ENCODE measurements at places on chromosomes 1 and 21. TPM values are rescaled to one million over a fixed set of nuclear protein-coding genes. Genes with fewer than 3 reads are reported as not detected.
A peak's percentile ranks its signal among the peaks of the same experiment; 100 is the strongest.

The KCTD3 gene
- 5.8 TPM for total RNA-seq

The OR2W3 gene
- not detected for total RNA-seq

The BTBD8 gene
- total RNA-seq, result 0.51 TPM

The FLG gene
- not detected for total RNA-seq

GRCh38 chr1:93753791-93754763, 72.4 kb upstream of the BCAR3 start:
- no peak overlapping the region for H3K27ac ChIP-seq
- H3K27me3 ChIP-seq, result no peaks in the 10 kb centered on the region
- no peaks in the 10 kb centered on the region for H3K36me3 ChIP-seq
- H3K4me3 ChIP-seq, result no peak overlapping the region
- peaks cover 39% of the 10 kb centered on the region for H3K4me1 ChIP-seq
- no peak for DNase-seq

DNA sequence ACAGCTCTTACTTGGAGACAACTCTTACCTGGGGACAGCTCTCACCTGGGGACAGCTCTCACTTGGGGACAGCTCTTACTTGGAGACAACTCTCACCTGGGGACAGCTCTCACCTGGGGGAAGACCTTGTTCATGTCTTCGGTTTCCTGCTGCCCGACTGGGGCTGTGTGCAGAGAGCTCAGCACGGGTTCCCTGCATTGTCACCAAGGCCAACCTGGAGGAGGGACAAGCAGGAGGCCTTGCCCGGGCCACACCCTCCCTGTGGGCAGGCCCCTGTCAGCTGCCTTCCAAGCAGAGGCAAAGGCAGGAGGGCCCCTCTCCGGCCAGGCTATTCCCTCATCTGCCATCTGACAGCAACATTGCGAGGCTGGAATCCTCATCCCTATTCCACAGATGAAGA, at the start of gene LDLRAD1:
Gene LDLRAD1, minus strand, starts transcription at position 208 of the 400 bp plus-strand sequence. Its CDS starts 74 bp downstream, at position 134.
- H3K27ac ChIP-seq, result no peak within 1 kb of the TSS
- peaks cover 7% of the 10 kb centered on the region for H3K27me3 ChIP-seq
- no peaks in the 10 kb centered on the region for H3K36me3 ChIP-seq
- no peak within 1 kb of the TSS for H3K4me3 ChIP-seq

DNA sequence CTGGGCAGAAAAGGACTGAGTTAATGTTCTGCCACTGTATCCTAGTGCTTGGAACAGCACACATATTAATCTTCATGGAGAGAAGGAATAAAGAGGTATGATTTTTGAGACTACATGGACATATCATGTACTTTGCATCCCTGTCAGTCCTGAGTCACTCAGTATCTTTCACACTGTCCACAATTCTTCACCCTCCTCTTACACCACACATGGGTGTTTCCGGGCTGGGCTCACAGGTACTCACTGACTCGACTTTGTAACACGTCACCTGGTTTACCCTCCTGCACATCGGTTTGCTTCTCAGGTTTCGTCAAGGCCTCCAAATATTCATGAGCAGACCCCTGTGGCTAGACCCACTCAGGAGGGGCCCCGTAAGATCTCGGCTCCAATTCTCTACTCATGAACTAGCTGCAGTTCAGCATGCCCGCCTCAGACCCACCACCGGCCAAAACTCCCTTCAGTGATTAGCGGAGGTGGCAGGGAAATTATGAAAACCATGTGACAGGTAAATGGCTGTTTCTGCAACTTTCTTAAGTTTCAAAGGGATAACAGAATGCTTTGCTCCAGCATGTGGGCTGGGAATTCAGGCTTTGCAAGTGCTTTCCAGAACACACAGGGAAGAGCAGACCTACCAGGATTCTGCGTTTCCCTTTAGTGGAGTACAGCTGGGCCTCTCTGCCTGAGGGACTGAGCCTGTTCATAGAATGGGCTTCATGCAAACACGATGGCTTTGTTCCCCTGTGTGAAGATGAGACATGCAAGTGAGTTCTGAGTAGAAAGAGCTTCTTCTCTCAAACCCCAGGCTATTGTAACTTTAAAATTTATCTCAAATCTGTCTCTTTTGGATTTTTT, 31.3 kb upstream of the TRABD2B start:
- H3K4me1 ChIP-seq, result no peaks in the 10 kb centered on the region
- DNase-seq, result no peak
- H3K27ac ChIP-seq, result no peak overlapping the region
- no peaks in the 10 kb centered on the region for H3K36me3 ChIP-seq
- no peak overlapping the region for H3K4me3 ChIP-seq

- peaks cover 17% of the 10 kb centered on the region for H3K36me3 ChIP-seq
- H3K27me3 ChIP-seq, result no peaks in the 10 kb centered on the region
- H3K4me3 ChIP-seq, result peak overlapping the region; percentile 99
- H3K27ac ChIP-seq, result peak overlapping the region; percentile 80
- H3K4me1 ChIP-seq, result peaks cover 89% of the 10 kb centered on the region
Observed at GRCh38 chr1:30760596-30761324, 3.2 kb upstream of the LAPTM5 start.

- H3K4me3 ChIP-seq, result no peak overlapping the region
- peaks cover 3% of the 10 kb centered on the region for H3K4me1 ChIP-seq
- no peaks in the 10 kb centered on the region for H3K27me3 ChIP-seq
- DNase-seq, result no peak
Observed at GRCh38 chr1:27299385-27300271, 22.3 kb upstream of the TMEM222 start.

DNA sequence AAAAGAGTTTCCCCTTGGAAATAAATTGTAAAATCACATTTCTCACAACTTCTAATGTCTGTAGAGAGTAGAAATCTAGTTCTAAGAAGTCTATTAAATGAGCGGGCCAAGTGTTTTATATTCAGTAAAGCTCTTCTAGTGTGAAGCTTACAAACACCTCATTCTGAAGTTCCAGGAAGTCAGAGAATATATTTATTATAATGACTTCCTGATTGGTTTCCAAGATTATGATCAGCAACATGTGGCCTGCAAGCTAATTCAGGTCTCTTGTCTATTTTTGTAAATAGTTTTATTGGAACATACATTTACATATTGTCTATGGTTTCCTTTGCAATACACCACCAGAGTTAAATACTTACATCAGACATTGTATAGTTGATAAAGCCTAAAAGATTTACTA, 603.9 kb downstream of the AMY1C start:
- H3K4me3 ChIP-seq, result no peak overlapping the region
- H3K4me1 ChIP-seq, result no peaks in the 10 kb centered on the region
- H3K27ac ChIP-seq, result no peak overlapping the region
- H3K27me3 ChIP-seq, result no peaks in the 10 kb centered on the region

GRCh38 chr1:161195171-161195570, 3.7 kb downstream of the ADAMTS4 start:
- H3K36me3 ChIP-seq, result no peaks in the 10 kb centered on the region
- no peak for DNase-seq
- H3K27ac ChIP-seq, result peak overlapping the region; percentile 85
- no peaks in the 10 kb centered on the region for H3K27me3 ChIP-seq
- H3K4me3 ChIP-seq, result peak overlapping the region; percentile 70

- H3K36me3 ChIP-seq, result no peaks in the 10 kb centered on the region
- H3K27ac ChIP-seq, result no peak overlapping the region
- no peaks in the 10 kb centered on the region for H3K27me3 ChIP-seq
- H3K4me3 ChIP-seq, result no peak overlapping the region
- H3K4me1 ChIP-seq, result peaks cover 11% of the 10 kb centered on the region
Observed at GRCh38 chr1:109528712-109529111, 11.0 kb upstream of the GPR61 start.

DNA sequence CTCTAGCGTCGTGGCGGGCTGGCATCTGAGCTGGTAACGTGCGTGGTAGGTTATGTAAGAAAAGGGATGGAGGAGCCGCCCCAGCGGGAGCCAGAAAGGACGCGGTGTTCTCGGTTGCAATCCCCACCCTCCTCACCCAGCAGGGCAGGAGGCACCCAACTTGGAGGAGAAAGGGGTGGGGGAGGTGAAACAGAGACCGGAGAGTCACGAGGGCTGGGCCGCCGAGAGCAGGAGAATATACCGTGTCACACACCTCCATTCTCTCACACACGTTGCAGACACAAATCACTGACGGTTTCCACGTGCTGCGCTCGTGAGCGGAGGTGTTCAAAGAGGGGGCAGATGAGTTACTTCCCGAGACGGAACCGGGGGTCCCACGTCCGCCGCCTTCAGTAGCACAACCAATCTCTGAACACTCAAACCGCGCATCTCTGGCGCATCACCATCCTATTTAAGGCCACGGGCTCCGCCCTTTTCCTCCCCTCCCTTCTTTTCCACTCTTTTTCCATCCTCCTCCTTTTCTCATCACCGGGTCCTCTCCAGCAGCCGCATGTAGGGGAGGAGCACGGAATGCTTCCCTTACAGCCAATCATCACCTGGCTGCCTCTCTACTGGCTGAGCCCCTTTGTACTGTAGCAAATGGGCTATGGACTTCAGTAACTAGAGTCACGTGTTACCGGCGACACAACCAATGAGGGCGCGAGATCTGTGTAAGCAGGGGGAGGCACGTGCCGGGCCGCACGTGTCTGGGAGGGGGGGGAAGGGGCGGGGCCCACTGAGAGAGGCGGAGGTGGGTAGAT, at the start of gene CIART:
Gene CIART, plus strand, starts transcription at position 797 of the 800 bp plus-strand sequence. CDS start 714 bp downstream, outside the sequence.
- peak within 1 kb of the TSS; percentile 67 for H3K27ac ChIP-seq
- DNase-seq, result peak; percentile 39
- peak within 1 kb of the TSS; percentile 85 for H3K4me3 ChIP-seq
- H3K4me1 ChIP-seq, result peaks cover 20% of the 10 kb centered on the region
- H3K36me3 ChIP-seq, result no peaks in the 10 kb centered on the region
- peaks cover 3% of the 10 kb centered on the region for H3K27me3 ChIP-seq

- no peak overlapping the region for H3K27ac ChIP-seq
- DNase-seq, result no peak
- no peak overlapping the region for H3K4me3 ChIP-seq
- H3K36me3 ChIP-seq, result peaks cover 3% of the 10 kb centered on the region
- no peaks in the 10 kb centered on the region for H3K4me1 ChIP-seq
Observed at GRCh38 chr1:231943084-231943483, 316.5 kb downstream of the DISC1 start.

- peaks cover 61% of the 10 kb centered on the region for H3K4me1 ChIP-seq
- H3K4me3 ChIP-seq, result peak overlapping the region; percentile 88
- peak overlapping the region; percentile 99 for H3K27ac ChIP-seq
- DNase-seq, result no peak
Observed at GRCh38 chr1:158286941-158287346, 2.8 kb upstream of the CD1C start.

DNA sequence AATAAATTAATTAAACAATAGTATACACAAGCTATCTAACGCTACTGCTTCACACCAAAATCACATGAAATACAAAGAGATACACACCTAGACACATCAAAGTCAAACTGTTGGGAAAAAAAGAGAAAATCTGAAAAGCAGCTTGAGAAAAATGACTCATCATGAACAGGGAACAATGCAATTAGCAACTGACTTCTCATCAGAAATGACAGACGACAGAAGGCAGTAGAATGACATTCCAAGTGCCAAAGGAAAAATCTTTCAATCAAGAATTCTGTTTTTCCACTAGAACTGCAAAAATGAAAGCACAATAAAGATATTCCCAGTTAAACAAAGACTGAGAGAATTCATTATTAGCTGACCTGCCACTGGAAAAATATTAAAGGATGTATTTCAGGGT, 57.2 kb downstream of the CAPN9 start:
- DNase-seq, result no peak
- no peaks in the 10 kb centered on the region for H3K36me3 ChIP-seq
- no peak overlapping the region for H3K4me3 ChIP-seq
- no peak overlapping the region for H3K27ac ChIP-seq
- H3K4me1 ChIP-seq, result no peaks in the 10 kb centered on the region

- no peaks in the 10 kb centered on the region for H3K36me3 ChIP-seq
- peaks cover 13% of the 10 kb centered on the region for H3K4me1 ChIP-seq
- DNase-seq, result no peak
Observed at GRCh38 chr21:42495765-42496119, 282 bp downstream of the RSPH1 start.

- H3K27me3 ChIP-seq, result peaks cover 33% of the 10 kb centered on the region
- DNase-seq, result no peak
- no peak overlapping the region for H3K27ac ChIP-seq
Observed at GRCh38 chr1:150015651-150016131, 5.2 kb upstream of the OTUD7B start.

- no peak overlapping the region for H3K4me3 ChIP-seq
- DNase-seq, result no peak
- H3K27me3 ChIP-seq, result peaks cover 3% of the 10 kb centered on the region
Observed at GRCh38 chr1:147486876-147487656, 54.2 kb upstream of the BCL9 start.

DNA sequence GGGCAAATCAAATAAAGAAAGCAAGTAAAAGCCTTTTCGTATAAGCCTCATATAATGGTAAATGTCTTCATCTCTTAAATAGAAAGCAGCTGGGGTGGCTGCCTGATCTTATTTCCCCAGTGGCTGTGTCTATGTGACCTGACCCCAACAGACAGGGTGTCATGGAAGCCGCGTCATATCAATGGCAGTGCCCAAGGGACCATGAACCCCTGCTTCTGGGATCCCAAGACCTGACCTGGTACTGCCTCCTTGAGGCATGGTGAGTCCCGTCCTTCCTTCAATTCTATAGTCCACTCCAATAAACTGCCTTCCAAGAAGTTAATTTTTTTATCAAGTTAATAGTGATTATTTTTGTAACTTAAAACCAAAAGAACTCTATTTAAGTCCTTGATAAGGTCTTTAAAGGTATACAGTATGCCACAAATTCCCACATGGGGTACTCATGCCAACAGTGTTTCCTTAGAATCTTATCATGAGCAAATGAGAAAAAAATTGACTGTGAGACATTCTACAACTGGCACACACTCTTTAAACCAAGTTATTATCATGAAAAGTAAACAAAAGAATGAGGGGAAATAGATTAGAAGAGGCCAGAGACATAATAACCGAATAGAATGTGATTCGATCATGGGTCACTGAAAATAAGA, 104.6 kb downstream of the ADSS2 start:
- no peak overlapping the region for H3K4me3 ChIP-seq
- H3K36me3 ChIP-seq, result no peaks in the 10 kb centered on the region
- H3K4me1 ChIP-seq, result peaks cover 17% of the 10 kb centered on the region
- H3K27ac ChIP-seq, result no peak overlapping the region
- DNase-seq, result no peak

DNA sequence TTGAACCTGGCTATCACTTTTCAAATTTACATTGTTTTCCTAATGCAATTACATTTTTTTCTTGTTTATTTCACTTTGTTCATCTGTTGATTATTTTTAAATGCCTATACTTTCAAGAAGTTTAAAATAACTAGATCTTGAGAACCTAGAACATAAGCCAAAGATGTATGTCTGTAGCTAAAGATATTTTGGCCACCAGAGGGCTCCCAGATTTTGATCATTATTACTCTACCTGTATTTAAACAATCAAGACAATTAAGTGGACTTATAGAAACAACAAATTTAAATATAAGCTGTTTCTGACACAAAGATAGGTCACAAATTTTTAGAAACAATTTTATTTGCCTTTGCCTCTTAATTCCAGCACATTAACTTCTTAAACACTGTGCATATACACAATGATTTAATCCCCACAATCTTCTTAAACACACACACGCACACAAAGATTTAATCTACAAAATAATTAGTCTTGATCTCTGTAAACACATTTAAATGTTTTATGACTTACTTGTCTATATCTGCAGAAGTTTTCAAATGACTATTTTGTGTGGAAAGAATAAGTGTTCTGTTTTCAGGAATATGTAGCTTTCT, 380.0 kb downstream of the DSCAM start:
- no peak overlapping the region for H3K4me3 ChIP-seq
- no peaks in the 10 kb centered on the region for H3K36me3 ChIP-seq
- no peak overlapping the region for H3K27ac ChIP-seq
- no peaks in the 10 kb centered on the region for H3K27me3 ChIP-seq
- no peak for DNase-seq
- H3K4me1 ChIP-seq, result no peaks in the 10 kb centered on the region

- no peaks in the 10 kb centered on the region for H3K36me3 ChIP-seq
- no peaks in the 10 kb centered on the region for H3K4me1 ChIP-seq
- H3K27ac ChIP-seq, result no peak overlapping the region
- H3K27me3 ChIP-seq, result peaks cover 36% of the 10 kb centered on the region
Observed at GRCh38 chr1:197890936-197891335, 11.5 kb upstream of the C1orf53 start.

- H3K36me3 ChIP-seq, result no peaks in the 10 kb centered on the region
- H3K27me3 ChIP-seq, result no peaks in the 10 kb centered on the region
- peaks cover 13% of the 10 kb centered on the region for H3K4me1 ChIP-seq
- H3K4me3 ChIP-seq, result no peak overlapping the region
Observed at GRCh38 chr1:99758073-99758511, 8.3 kb downstream of the FRRS1 start.
